ENCODE measurements at places on chromosomes 6 and 20.

DNA sequence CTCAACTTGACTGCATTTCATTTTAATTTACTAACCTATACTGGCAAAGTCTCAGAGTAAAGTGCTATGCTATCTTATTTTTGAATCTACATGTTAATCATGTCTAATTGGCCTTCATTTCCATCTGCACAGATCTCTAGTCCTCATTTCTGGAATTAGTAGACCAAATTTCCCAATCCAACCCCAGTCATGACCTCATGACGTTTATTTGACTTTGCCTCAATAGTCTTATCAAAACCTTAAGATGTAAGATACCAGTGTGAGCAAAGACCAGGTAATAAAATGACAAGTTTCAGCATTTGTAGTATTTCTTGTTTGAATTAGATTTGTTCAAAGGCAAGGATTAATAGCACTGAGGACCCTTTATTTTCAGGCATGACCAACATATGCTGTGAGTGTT, 43.3 kb upstream of the MYB start:
- DNase-seq: no peak

- no peak for DNase-seq
Observed at GRCh38 chr6:111748231-111748647, 125.0 kb downstream of the FYN start.

DNA sequence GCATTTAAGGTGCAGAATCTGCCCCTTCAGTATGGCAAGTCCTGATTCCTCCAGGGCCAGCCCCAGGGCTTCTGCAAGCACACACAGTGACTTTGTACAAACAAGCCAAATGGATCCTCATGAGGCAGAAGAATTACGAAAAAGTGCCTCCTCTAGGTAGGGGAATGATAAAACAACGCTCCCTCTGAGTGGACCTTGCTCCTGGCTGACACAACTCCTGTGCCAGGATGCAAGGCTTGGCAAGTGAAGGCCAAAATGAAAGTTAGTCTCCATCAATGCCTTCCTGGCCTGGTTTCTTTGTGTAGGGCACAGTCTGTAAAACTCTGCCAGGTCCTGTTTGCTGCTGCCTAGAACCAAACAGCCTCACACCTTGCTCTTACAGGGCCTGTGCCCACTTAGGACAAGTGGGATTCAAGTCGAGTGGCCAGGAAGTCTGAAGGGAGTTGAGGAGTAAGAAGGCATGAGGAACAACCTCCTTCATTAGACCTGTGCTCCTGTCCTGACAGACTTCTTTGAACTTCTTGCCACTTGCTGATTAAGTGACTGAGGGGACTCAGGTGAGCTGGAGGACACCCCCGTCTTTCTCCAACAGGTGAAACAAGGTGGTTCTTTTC, 417.1 kb downstream of the CDC5L start:
- no peak for DNase-seq

GRCh38 chr6:55445648-55446204, 118.5 kb downstream of the GFRAL start:
- DNase-seq: no peak

DNA sequence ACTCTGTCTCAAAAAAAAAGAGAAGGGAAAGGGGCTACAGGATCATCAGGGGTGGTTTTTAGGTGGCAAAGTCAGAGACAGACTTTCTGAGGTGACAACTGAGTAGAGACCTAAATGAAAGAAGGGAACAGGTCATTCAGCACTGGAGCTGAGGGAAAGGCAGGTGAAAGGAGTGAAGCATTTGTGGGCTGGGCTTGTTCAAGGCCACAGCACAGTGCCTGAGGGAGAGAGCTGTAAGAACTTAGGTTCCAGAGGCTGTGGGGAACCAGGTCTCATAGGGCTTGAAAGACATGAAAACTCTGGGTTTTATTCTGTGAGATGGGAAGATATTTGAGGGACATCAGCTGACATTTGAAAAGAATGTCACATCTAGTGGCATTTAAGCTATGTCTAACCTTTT, 20.8 kb downstream of the KATNA1 start:
- no peak for DNase-seq

GRCh38 chr20:16982091-16982726, 234.1 kb downstream of the OTOR start:
- no peak for DNase-seq

DNA sequence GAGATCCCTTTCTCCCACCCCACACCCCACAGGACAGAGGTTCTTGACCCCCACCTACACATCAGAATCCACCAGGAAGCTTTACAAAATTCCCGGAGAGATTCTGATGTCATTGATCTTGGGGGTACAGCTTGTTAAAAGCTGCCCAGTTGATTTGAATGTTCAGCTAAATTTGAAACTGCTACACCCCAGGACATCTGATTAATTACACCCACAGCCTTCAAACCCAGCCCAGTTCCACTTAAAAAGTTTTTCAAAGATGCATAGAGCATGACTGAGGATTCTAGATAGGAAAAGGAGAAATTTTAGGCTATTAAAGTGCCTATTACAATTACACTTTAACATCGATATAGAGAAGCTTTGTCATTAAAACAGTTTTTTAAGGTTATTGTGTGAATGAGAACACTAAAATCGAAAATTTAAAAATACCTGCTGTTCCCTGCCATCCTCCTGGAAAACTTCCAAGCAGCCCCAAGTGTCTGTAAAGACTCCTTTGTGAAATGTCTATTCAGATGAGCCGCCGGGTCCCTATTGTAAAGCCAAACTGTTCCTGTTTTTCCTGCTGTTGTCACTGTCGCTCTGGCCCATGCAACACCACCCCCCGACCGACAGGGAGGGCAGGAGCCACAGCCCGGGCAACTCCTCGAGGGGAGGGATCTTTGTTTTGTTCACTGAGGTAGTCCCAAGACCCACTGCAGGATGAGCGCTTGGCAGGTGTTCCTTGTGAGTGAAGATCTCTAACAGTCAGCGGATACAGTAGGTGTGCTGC, 132.5 kb upstream of the PHACTR3 start:
- DNase-seq: no peak

- DNase-seq: no peak
Observed at GRCh38 chr6:130138116-130138908, 84.4 kb downstream of the SAMD3 start.

- no peak for DNase-seq
Observed at GRCh38 chr6:114747995-114748625, 405.3 kb upstream of the HS3ST5 start.

- DNase-seq: no peak
Observed at GRCh38 chr20:44684047-44684967, 30.9 kb upstream of the CCN5 start.

- no peak for DNase-seq
Observed at GRCh38 chr20:61567204-61567603, 315.1 kb downstream of the CDH4 start.

DNA sequence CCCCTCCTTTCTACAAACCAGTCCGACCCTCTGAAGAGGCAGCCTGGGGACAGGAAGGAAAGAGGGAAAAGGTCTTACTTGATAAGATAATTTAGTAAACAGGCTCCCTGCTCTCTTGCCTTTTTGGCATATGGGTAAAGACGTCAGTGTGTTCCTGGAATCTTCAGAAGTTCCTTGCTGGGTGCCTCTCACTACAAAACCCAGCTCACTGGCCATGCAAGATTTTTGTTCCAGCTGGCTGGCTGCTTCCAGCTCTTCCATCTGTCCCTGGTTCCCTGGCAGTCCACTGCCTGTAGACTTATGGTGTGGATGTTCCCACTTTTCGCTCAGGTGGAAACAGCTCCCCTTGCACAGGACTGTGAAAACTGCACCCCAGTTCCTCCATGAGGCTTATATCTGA, 57.4 kb downstream of the MOCS1 start:
- no peak for DNase-seq

GRCh38 chr20:12970372-12970821, 38.4 kb upstream of the SPTLC3 start:
- no peak for DNase-seq

DNA sequence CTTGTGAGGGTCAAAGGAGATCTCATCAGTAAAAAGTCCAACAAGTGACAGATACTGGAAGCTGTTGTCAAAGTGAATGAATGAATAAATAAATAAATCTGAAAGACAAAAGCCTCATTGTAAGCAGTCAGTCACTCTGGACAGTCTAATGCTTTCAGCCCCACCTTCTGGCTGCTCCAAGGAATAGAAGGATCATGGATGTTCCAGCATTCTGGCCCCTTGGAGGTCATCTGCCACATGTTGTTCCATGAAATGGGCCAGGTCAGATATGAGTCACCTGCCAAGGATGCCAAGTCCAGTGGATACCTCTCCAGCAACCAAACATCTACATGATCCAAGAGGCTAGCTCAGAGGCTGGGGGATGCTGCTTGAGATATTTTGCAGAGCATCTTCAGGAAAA, 185.6 kb downstream of the BMP7 start:
- DNase-seq: no peak

DNA sequence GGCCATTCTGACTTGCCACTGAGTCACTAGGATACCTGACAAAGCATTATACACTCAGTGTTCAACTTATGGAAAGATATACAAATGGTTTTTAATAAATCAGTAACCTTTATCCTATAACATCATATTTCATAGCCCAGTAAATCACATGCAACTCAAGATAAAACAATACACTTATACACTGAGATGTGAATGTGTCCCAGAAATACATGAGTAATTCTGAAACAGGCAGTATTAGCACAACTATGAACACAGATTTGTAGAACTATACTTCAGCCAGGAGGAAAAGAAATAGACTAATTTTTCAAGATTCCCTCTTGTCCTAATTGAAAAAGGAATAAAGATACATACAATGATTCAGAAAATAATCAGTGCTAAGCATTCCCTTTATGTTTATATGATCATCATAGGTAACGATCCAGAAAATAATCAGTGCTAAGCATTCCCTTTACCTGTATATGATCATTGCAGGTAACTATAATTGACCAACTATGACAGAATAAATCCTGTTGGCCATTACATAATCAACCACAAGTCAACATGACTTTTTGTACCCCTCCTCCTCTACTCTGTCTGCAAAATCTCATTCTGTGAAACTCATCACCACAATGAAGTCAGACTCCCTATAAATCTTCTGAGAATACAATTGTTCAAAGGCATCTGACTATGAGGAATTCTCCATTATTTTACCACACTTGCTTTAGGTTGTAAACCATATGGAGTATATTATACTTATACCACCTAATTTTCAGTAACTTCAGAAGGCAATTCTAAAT, 30.3 kb downstream of the HACE1 start:
- no peak for DNase-seq

GRCh38 chr6:36357872-36358225, 21.2 kb upstream of the BNIP5 start:
- no peak for DNase-seq

GRCh38 chr20:37983286-37983685, 50.0 kb downstream of the TTI1 start:
- no peak for DNase-seq

DNA sequence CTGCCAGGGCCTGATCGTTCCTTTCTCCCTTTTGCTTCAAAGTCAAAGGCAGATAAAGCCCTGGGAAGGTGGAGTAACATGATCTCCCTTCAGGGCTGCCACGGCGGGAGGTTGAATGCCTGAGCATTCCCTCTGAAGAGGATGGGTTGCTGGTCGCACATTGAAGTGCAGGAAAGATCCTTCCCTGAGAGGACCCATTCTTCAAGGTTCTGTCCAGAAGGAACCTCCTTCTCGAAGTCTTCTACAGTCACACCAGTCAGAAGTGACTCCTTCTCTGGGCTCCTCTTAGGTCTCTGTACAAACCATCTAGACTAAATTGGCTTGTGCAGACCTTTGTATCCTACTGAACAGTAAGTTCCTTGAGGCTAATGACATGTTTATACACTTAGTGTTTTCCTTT, 192.6 kb upstream of the VGLL2 start:
- no peak for DNase-seq

GRCh38 chr6:46305833-46306232, 135.1 kb upstream of the ENPP5 start:
- DNase-seq: no peak

All from GDM1 (cell line).